CD4-positive, alpha-beta T cell treated with Interleukin-6 at 100 ng/mL for 8 hours (primary cell): ENCODE measurements at places on chromosomes 3 and 15.

GRCh38 chr3:52537165-52537620 lies 788 bp downstream of the UQCC5 start:
- no peak for DNase-seq

DNA sequence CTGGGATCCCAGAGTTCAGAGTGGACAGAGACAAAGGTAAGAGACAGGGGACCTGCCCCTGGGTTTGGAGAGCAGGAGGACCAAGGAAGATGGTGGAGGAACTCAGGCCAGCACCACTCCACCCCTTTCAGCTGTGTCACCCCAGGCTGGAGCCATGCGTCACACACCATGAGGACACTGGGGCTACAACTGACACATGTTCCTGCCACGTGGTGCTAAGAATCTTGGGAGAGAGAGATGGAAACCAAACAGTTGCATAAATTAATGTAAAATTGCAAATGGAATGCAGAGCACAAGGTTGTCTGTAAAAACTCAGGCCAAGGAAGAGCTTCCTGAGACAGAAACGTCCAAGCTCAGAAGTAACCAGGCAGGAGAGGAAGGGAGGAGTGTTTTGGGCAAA lies 22.7 kb upstream of the VPS33B start:
- no peak for DNase-seq

GRCh38 chr15:94258246-94258645 lies 26.9 kb downstream of the MCTP2 start:
- DNase-seq = no peak

GRCh38 chr15:58190419-58190818 lies 52.2 kb downstream of the AQP9 start:
- no peak for DNase-seq

- peak; percentile 52 for DNase-seq
Observed at GRCh38 chr15:84878504-84878903, 6.0 kb upstream of the SLC28A1 start.

GRCh38 chr3:72306800-72307341 lies 521.9 kb upstream of the PROK2 start:
- no peak for DNase-seq

GRCh38 chr15:50458348-50459112 lies 34.3 kb downstream of the USP8 start:
- DNase-seq = no peak

DNA sequence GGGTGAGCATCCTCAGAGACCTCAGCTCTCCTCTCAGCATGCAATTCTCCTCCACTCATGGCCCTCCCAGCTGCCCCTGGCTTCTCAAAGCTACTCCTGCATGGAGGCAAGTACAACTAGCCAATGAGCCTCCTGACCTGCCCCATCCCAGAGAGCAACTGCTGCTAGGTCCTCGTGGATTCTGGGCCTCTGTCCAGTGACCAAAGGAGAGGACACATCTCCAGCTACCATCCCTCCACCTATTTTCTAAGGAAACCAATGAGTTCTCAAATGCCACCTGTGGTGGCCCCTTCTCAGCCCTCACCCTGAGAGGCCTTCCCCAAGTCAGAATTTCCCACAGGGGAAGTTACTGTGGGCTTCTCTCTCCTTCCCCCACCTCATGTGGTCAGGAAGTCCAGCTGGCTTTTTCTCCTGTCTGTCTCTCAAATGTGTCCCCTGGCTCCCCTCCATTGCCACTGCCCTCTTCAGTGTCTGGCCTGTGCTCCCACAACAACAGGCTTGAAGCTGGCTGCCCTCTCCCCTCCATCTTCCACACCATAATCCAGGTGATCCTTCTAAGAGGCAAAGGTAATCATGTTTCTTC lies 43.0 kb downstream of the LIPC start:
- DNase-seq = no peak

- DNase-seq = no peak
Observed at GRCh38 chr15:66296186-66296585, 2.8 kb downstream of the DIS3L start.

- peak; percentile 23 for DNase-seq
Observed at GRCh38 chr3:53195602-53196574, 34.9 kb downstream of the PRKCD start.

GRCh38 chr3:195156286-195156890 lies 114.6 kb downstream of the XXYLT1 start:
- DNase-seq = no peak

- no peak for DNase-seq
Observed at GRCh38 chr15:84702961-84703482, 12.9 kb downstream of the SEC11A start.

- no peak for DNase-seq
Observed at GRCh38 chr3:120710369-120710768, 28.3 kb upstream of the HGD start.

- no peak for DNase-seq
Observed at GRCh38 chr3:12833222-12834161, 7.9 kb downstream of the RPL32 start.

DNA sequence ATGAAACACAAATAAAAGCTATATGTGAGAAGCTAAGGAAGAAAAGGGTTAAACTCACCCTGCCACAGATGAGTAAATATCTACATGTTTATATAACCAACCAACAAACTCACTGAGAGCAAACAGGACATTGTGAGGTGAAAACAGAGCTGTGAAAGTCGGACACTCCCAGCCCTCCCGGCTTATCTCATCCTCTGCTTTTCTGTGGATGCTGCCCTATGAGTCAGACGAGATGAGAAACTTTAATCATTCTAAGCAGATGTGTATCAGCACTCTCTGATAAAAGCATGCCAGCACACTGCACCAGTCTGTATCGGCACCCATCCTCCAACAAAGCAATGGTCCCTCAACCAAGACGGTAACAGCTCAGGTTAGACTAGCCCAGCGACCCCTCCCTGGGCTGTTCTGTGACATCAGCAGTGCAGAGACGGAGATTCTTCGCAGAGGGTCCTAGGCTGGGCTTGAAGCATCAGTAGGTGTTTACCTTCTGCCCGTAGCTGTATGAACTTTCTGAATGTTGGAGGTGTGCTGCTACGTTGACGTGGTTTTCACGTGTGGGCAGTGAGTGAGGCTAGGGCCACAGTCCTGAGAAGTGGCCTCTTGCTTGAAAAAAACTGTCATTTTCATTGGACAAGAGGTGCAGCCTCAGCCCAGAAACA lies 119.8 kb upstream of the ALDH1A3 start:
- DNase-seq = no peak

- no peak for DNase-seq
Observed at GRCh38 chr3:73813291-73813690, 188.6 kb upstream of the PDZRN3 start.

DNA sequence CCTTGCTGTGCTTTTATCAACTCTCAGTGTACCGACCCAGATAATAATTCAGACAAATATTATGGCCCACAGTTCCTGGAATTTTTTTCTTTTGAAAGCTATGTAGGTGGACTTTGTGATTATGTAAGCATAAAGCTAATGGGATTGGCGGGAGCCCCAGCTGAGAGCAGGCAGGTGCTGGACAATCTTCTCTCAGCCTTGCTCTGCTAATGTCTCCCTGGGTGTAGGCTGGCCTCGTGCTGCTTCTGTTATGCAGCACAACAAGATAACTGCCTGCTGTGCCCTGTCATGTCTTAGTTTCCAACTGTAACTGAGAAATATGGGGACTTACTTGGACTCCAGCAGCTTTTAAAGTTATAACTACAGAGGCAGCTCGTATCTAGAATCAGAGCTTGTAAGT lies 415.0 kb downstream of the PDCD6IP start:
- DNase-seq = no peak

- no peak for DNase-seq
Observed at GRCh38 chr15:98324341-98324970, 323.9 kb upstream of the IGF1R start.

DNA sequence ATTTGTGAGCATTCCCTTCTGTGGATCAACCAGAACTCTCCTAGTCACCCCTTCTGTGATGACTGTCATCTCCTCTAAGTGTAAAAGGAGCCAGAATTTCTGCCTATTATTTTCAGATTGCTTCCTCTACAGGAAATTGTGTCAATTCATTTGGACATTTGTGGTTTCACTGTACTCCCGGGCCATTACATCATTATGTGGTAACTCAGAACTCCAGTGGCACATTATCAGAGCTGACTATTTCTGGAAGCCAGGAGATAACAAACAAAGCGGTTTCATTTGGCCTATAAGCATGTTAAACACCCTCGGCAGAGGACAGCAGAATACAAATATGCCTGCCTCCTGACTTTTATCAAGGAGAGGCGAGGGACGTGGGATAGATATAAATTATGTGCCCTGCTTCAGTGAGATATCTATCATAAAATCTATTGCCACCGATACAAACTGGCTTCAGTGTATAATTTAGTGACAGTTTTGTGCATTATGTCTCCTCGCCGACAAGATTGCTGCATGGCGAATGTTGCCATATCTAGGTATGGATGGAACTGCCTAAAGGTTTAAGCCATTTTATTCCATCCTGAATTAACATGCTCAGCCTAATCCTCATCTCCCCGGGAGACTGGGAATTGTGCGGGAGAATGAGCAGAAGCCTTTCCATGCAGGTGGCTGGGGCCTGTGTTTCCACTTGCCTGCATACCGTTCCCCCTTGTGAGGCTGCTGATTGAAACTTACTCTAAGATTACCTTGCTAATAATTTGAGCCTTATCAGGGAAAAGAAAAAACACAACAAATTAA lies 193.4 kb upstream of the SEMA6D start:
- DNase-seq = no peak

- DNase-seq = no peak
Observed at GRCh38 chr15:79826800-79827199, 70.0 kb downstream of the MTHFS start.

GRCh38 chr3:99877031-99877579 lies 59.4 kb downstream of the CMSS1 start:
- no peak for DNase-seq

- no peak for DNase-seq
Observed at GRCh38 chr3:176766862-176767261, 430.4 kb downstream of the TBL1XR1 start.

DNA sequence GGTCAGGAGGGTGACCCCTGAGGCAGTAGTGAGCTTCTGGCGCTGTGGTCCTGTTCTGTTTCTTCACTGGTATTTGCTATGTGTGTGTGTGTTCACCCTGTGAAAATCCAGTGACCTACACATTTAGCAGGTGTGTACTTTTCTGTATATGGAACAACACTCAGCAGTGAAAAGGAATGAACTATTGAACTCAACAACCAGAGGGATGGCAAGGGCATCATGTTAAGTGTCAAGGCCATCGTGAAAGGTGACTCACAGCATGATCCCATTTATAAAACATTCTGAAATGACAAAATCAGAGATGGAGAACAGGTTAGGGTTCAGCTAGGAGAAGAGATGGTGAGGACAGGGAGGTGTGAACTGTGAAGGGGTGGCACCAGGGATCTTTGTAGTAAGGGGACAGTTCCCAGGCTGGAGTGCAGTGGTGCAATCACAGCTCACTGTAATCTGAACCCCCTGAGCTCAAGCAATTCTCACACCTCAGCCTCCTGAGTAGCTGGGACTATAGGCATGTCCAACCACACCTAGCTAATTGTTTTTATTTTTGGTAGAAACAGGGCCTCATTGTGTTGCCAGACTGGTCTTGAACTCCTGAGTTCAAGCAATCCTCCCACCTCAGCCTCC lies 10.0 kb upstream of the RAB43 start:
- DNase-seq = no peak

DNA sequence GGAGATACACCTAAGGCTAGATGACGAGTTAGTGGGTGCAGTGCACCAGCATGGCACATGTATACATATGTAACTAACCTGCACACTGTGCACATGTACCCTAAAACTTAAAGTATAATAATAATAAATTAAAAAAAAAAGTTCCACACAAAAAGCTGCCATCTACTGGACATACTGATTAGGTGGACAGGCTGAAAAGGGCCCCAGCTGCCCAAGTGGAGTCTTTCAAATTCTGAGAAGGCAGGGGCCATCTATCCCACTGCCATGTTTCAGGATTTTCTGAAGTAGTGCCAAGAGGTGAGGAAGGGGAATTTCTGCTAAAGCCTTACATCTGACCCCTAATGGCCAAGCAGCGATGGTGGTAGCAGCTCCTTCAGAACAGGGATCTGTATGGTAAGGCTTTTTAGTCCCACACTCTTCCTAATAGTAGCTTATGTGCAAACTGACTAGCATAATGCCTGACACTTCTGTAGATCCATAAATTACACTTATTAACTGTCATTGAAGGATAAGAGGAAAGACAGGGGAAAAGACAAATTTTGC lies 7.7 kb downstream of the FSTL1 start:
- no peak for DNase-seq

DNA sequence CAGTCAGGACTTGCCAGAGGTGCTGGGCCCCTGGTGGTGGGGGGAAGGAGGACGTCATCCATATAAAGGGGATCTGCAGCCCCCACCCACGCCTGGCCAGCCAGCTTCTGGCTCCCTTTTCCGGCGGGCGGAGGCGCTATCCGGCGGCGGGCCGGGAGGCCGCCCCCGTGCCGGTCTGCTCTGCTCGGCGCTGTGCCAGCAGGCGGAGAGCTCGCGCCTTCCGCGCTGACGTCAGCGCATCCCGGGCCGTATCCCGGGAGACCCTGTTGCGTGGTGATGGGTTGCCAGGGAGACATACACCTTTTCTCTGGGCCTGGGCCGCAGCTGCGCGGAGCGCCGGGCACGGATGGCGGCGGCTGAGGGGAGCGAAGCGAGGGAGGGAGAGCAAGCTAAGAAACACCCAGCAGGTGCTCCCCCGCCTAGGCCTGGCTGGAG lies 1.1 kb downstream of the FAM131A start:
- DNase-seq = no peak

GRCh38 chr3:63493101-63493500 lies 159.4 kb upstream of the SNTN start:
- no peak for DNase-seq

DNA sequence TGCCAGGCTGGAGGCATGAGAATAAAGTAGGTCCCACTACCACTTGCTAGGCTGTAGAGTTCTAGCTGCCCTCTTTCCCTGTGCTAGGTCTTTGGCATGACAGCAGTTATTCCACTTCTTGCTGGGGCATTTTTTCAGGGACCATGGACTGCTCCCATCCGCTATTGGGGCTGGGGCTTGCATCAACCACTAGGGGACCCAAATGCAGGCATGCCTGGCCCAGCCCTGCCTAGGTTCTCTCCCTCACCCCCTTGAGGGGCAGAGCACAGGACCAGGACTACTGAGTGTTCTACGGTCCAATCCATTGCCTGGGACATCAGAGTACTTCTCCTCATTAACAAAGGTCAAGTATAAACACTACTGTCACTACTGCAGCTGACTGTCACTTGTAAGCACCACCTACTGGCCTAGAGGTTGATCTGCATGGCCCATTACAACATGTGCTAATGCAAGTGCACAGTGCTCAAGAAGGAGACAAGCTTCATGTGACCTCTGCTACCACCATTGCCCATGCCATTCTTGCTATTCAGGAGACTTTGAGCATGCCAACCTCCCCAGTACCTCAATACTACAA lies 270.5 kb downstream of the MBNL1 start:
- DNase-seq = no peak
